Vagina (tissue), 2 donors: ENCODE measurements at places on chromosomes 13 and 19. TPM values are rescaled to one million over a fixed set of nuclear protein-coding genes. Genes with fewer than 3 reads are reported as not detected.

DNA sequence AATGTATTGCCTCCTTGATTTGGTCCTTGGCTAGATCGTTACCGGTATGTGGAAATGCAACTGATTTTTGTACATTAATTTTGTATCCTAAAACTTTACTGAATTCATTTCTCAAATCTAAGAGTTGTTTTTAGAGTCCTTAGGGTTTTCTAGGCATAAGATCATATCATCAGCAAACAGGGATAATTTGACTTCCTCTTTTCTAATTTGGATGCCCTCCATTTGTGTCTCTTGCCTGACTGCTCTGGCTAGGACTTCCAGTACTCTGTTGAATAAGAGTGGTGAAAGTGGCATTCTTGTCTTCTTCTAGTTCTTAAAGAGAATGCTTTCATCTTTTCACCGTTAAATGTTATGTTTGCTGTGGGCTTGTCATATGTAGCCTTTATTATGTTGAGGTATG lies 12.0 kb upstream of the CYP2A13 start:
- H3K27me3 ChIP-seq, result no peaks in the 10 kb centered on the region
- no peak for DNase-seq
- H3K4me1 ChIP-seq, result no peaks in the 10 kb centered on the region

GRCh38 chr13:44951184-44951583 lies 38.1 kb downstream of the NUFIP1 start:
- no peak overlapping the region for H3K4me3 ChIP-seq
- no peak for DNase-seq
- no peaks in the 10 kb centered on the region for H3K36me3 ChIP-seq

DNA sequence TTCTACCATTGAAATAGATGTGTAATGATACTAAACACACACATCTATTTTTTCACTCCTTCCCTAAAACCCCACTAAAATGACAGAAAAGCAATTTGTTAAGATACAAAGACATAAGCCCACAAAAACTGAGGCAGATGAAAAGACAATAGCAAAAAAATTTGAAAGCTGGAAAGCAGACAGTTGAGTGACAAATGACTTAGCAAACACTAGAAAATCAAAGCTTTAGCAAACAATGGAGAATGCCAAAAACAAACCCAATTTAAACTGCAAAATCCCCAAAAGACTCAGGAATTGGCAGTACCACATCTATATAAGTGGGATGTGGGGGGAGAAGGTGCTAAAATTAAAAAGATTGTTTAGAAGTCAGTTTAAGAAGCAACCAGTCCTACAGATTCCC lies 9.5 kb downstream of the TSC22D1 start:
- H3K4me1 ChIP-seq, result peaks cover 18% of the 10 kb centered on the region
- no peaks in the 10 kb centered on the region for H3K36me3 ChIP-seq
- H3K27ac ChIP-seq, result no peak overlapping the region
- no peak for DNase-seq

GRCh38 chr13:77810430-77810829 lies 108.2 kb downstream of the EDNRB start:
- H3K36me3 ChIP-seq, result no peaks in the 10 kb centered on the region
- H3K4me1 ChIP-seq, result no peaks in the 10 kb centered on the region
- no peaks in the 10 kb centered on the region for H3K27me3 ChIP-seq
- DNase-seq, result no peak
- no peak overlapping the region for H3K27ac ChIP-seq

Gene CYP2F1
- total RNA-seq, result not detected

Gene KCNRG
- not detected for total RNA-seq
